Right renal pelvis (tissue), 4 donors: ENCODE measurements at places on chromosomes 12 and 14. TPM values are rescaled to one million over a fixed set of nuclear protein-coding genes. Genes with fewer than 3 reads are reported as not detected.

- DNase-seq = no peak
Observed at GRCh38 chr14:95143808-95144620, 13.3 kb downstream of the DICER1 start.

GRCh38 chr12:6824085-6824775, 2.6 kb downstream of the GPR162 start:
- no peak for DNase-seq

GRCh38 chr14:98208211-98208611, 1063.8 kb downstream of the BCL11B start:
- DNase-seq = no peak

GRCh38 chr14:24712909-24713308, 78.9 kb upstream of the GZMB start:
- no peak for DNase-seq

DNA sequence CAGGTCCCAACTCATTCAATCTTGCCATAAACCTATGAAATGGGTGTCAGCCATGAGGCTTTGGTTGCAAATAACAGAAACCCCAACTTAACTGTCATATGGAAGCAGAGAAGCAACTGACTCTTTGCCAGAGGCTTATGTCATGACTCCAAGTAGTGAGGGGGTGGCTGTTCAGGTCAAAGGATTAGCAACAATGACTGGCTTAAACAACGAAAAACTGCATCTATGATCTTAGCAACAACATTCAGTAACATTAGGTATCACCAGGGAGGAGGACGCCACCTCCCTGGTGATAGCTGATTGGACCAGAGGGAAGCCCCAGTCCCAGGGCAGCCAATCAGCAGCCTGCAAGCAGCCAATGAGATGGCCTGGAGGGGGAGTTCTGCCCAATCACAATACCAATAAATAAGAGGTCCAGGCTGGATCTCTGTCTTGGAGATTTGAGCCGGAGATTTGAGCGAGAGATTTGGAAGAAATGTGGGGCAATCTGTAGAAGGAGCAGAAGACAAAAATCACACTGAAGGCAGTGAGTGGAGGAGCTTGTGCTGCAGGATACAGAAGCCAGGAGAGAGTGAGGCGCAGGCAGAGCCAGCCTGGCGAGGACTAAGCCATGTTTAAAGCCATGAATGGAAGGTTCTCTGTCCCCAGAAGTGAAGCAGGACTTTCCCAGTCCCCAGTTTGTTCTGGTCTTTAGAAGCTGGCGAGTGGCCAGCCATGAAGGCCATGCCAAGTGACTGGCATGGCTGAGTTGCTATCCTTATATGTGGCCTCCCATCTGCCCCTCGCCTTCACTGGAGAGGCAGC, 93.3 kb downstream of the CALM1 start:
- no peak for DNase-seq

Gene IFI27L1
- 26.8 TPM for polyA plus RNA-seq
